T-cell (primary cell): ENCODE measurements at places on chromosomes 13 and 19.

- DNase-seq = no peak
These were observed 200.8 kb downstream of the RGCC start for GRCh38 chr13:41658057-41658661.

DNA sequence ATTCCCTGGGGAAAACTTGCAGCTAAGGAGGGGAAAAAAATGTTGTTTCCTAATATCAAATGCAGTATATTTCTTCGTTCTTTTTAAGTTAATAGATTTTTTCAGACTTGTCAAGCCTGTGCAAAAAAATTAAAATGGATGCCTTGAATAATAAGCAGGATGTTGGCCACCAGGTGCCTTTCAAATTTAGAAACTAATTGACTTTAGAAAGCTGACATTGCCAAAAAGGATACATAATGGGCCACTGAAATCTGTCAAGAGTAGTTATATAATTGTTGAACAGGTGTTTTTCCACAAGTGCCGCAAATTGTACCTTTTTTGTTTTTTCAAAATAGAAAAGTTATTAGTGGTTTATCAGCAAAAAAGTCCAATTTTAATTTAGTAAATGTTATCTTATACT lies 33.6 kb downstream of the TNFSF11 start:
- no peak for DNase-seq

DNA sequence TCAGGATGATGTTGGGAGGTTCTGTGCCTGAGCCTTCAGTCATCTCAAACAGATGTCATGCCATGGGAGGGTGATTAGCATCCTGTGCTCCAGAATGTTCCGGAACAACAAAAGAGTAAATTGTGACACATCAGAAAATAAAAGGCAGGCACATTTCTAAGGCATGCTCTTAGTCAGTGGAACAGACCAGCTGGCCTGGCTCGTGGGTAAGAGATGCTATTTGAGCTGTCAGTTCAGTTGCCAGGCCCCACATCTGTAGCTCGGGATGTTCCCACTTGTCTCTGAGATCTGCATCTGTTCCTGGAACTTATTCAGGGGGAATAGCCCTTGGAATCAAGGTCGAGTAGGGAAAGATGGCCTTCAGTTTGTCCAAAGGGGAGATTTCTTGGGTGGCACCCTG lies 26.0 kb downstream of the OLFM4 start:
- no peak for DNase-seq

DNA sequence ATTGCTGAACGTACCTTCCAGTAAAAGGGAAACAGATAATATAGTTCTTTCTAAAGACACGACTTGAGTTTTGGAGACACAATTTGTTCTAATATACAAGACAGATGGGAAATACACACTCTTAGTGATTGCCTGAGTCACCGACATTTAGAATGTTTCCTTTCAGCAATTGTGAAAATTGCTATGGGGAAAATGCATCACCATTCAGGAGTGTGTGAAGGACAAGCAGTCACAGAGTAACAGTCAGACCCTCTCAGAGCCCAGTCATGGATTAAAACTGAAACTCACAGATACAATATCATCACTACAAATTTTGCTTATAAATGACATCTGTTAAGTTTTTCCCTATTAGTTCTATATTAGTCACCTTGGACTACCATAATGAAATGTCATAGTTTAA lies 286.1 kb downstream of the SPRY2 start:
- no peak for DNase-seq

GRCh38 chr13:72696579-72696978 lies 30.9 kb downstream of the MZT1 start:
- DNase-seq = no peak

GRCh38 chr13:31394506-31394905 lies 194.7 kb downstream of the B3GLCT start:
- DNase-seq = no peak

GRCh38 chr13:83085186-83085900 lies 796.9 kb downstream of the SLITRK1 start:
- DNase-seq = no peak

- peak; percentile 65 for DNase-seq
These were observed 69.2 kb downstream of the ZNF100 start for GRCh38 chr19:21698215-21698614.

GRCh38 chr13:114296902-114297301 lies 15.5 kb downstream of the UPF3A start:
- no peak for DNase-seq

DNA sequence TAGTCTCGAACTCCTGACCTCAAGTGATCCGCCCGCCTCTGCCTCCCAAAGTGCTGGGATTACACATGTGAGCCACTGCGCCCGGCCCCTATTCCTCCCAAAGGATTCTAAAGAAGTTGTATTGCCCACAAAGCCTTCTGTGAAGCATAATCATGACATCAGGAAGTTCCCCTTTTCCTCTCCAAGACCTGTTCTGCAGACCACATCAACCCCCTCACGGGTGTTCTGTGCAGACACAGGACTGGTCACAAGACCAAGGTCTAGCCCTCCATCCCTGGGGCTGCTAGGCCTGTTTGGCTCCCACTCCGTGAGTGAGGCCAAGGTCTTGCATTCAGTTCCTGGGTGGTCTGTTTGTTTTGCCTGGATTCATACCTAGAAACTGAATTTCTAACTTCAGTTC lies 178.1 kb downstream of the FLT1 start:
- DNase-seq = no peak

GRCh38 chr19:1003283-1003682 lies 3.1 kb downstream of the GRIN3B start:
- DNase-seq = no peak

DNA sequence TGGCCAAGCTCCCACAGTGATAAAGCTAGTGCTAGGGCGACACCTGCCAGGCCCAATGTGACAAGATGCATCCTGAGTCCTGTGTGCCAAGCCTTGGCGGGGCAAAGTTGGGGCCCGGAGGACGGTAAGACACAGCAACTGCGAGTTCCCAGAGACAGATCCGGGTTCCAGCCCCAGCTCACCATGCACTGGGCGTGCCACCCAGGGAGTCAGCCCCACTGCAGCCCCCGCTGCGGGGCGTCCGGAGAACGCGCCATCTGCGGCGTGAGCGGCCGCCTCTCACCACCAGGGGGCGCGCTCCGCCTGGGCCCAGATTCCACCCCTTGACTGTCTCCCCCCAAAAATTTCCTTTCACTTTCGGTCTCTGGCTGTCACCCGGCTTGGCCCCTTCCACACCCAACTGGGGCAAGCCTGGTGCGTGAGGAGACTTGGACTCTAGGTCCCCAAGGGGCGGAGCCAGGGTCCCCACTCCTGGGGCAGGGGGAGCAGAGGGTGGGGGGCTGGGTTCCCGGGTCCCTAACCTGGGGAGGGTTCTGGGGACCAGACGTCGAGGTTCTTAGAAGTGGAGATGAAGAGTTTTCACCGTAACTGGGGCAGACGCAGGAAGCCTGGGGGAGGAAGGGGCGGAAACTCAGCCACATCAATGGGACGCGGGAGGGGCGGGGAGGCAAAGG lies at the start of gene FLT3LG:
Gene FLT3LG, plus strand, starts transcription at position 348 of the 674 bp plus-strand sequence. CDS start 425 bp downstream, outside the sequence.
- peak; percentile 91 for DNase-seq

GRCh38 chr19:33826521-33826920 lies 29.9 kb downstream of the KCTD15 start:
- DNase-seq = no peak

DNA sequence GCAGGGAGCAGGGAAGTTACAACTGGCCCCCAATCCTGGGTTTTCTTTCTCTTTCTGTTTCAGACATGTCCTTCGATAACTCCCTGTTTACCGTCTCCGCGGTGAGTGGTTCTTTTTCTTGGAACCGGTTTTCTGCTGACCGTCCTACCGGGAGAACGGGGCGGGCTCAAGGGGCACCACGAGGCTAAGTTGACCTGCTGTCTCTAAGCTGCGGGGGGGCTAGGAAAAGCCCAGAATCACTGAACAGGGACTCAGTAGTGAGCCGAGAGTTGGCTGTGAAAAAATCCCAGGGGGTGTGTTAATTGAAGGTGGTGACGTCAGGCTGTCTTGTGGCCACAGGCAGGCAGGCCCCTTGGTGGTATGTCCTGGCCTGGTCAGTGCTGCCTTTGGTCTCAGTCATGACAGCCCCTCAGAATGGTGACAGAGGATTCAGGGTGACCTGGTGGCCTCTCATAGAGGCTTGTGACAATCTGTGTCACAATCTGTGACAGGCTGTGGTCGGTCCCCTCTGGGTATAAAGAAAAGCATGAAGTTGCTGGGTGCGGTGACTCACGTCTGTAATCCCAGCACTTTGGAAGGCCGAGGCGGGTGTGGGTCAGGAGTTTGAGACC lies 8.1 kb upstream of the CARM1 start:
- no peak for DNase-seq

DNA sequence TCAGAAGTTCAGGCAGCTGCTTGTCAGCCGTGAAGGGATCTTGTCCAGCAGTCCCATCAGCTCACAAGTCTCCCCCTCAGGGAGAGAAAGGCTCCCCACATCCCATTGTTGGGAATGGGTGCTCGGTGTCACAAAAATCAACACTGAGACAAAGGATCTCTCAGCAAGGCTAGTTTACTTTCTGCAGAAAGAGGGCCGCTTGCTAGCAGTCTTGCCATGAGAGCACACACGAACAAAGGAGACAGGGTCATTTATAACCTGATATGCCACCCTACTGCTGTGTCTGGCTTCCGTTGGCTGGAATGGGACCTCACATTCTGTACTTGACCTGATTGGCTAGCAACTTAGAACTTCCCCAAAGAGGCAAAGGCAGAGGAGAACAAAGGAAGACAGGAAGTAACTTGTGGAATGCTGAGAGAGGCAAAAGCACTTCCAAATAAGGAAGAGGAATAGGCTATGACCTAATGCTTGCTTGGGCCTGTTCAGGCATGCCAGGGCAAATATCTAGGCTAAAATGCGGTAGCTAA lies 8.7 kb upstream of the IGFL3 start:
- no peak for DNase-seq

GRCh38 chr19:7509625-7510024 lies 6.3 kb upstream of the ZNF358 start:
- no peak for DNase-seq

DNA sequence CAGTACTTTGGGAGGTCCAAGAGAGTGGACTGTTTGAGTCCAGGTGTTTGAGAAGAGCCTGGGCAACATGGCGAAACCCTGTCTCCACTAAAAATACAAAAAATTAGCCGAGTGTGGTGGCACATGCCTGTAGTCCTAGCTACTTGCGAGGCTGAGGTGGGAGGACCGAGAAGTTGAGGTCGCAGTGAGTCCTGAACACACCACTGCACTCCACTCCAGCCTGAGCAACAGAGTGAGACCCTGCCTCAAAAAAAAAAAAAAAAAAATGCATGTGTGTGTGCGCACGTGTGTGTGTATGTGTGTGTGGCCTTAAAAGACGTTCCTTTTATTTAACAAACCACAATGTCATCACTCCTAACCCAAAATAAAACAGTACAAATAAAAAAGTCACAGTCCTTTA lies 62.6 kb downstream of the MAP4K1 start:
- DNase-seq = no peak

- DNase-seq = no peak
These were observed 81.4 kb upstream of the MEDAG start for GRCh38 chr13:30824651-30825050.

DNA sequence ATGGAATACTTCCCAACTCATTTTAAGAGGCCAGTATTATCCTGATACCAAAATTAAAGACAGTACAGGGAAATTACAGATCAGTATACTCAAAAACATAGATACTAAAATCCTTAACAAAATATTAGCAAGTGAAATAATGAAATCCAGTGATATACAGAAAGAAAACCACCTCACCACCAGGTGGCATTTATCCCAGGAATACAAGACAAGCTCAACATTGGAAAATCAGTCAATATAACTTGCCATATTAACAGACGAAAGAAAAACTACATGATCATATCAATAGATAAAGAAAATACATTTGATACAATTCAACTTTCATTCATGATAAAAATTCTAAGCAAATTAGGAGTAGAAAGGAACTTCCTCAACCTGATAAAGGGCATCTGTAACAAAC lies 6.7 kb upstream of the GNA15 start:
- DNase-seq = no peak

- no peak for DNase-seq
These were observed 1068.4 kb upstream of the SPRY2 start for GRCh38 chr13:81409284-81409683.
